ENCODE measurements at places on chromosomes 16 and 17.

DNA sequence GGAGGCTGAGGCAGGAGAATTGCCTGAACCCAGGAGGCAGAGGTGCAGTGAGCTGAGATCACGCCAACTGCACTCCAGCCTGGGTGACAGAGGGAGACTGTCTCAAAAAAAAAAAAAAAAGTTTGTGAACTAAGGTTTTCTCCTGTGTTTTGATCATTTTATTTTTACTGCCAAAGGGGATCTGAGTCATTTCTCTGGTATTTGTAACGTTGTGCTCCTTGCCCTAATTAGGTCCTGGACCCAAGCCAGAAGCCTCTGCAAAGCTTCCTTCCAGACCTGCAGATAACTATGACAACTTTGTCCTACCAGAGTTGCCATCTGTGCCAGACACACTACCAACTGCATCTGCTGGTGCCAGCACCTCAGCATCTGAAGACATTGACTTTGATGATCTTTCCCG lies 32.1 kb downstream of the IST1 start:
- peak; percentile 32 for DNase-seq

DNA sequence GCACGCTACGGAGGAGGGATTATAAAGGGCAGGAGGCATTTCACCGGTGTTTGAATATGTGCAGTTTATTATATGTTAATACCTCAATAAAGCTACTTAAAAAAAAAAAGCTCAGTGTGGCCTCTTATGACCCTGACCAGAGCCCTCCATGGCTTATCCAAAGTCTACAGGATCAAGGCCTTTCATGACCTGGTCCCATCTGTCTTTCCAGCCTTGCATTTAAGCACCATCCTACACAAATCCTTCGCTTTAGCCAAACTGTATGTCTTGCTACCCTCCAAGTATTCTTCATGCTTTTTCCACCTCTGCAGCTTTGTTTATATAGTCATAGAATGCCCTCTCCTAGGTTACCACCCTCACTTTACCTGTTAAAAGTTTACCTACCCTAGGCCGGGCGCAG lies 6.5 kb downstream of the MFSD6L start:
- no peak for DNase-seq

DNA sequence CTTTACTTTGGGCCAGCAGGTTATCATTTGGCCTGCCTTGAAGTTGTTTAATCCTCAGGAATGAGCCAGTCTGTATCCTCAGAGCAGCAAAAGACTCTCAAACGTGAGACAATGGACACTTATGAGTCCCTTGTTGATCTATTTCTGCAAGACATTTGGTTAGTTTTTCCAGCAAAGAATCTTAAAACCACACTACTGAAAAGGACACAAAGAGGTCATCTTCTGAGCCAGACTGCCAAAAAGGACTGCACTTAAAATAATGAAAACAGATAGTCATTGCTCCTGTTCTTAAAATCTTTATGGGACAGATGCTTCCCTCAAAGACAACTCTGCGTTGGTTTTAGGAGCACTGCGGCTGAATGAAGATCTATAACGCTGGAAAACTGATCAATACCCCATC lies 205.7 kb upstream of the PSMD7 start:
- DNase-seq, result no peak

GRCh38 chr17:1972487-1973160 lies 52.5 kb downstream of the RTN4RL1 start:
- DNase-seq, result no peak

All from H54 (cell line).